Right ventricle myocardium inferior (tissue), 1 donor: ENCODE measurements at places on chromosomes 4 and X. TPM values are rescaled to one million over a fixed set of nuclear protein-coding genes. Genes with fewer than 3 reads are reported as not detected.

The C4orf36 gene
- 0.78 TPM for total RNA-seq

The SSX5 gene
- total RNA-seq: not detected

DNA sequence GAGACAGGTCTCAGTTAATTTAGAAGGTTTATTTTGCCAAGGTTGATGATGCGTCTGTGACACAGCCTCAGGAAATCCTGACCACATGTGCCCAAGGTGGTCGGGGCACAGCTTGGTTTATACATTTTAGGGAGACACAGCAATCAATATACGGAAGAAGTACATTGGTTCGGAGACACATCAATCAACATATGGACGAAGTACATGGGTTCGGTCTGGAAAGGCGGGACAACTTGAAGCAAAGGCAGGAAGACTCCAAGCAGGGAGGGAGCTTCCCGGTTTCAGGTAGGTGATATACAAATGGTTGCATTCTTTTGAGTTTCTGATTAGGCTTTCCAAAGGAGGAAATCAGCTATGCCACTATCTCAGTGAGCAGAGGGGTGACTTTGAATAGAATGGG lies 225.2 kb upstream of the ZFP42 start:
- no peak for DNase-seq

GRCh38 chr4:183599690-183600089 lies 59.3 kb downstream of the RWDD4 start:
- DNase-seq: no peak

The CLDN24 gene
- total RNA-seq: not detected

GRCh38 chrX:22803353-22803752 lies 196.4 kb upstream of the DDX53 start:
- no peak for DNase-seq

DNA sequence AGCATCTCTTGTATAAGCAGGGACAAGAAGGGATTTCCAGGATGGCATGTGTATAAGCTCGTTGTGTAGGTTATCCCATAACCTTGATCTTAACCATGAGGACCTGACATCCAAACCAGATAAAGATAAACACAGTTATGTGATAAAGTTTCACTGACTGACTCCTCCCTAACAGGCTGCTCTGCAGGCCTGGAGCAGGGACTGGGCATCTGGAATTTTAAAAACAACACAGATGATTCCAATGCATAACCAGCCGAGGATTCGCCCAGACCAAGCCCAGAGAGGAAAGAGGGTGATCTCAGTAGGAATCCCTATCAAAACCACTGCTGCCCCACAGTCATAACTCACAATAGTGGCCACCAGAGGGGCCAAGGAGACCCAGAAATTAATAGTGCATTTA lies 22.7 kb downstream of the KLF3 start:
- no peak for DNase-seq

DNA sequence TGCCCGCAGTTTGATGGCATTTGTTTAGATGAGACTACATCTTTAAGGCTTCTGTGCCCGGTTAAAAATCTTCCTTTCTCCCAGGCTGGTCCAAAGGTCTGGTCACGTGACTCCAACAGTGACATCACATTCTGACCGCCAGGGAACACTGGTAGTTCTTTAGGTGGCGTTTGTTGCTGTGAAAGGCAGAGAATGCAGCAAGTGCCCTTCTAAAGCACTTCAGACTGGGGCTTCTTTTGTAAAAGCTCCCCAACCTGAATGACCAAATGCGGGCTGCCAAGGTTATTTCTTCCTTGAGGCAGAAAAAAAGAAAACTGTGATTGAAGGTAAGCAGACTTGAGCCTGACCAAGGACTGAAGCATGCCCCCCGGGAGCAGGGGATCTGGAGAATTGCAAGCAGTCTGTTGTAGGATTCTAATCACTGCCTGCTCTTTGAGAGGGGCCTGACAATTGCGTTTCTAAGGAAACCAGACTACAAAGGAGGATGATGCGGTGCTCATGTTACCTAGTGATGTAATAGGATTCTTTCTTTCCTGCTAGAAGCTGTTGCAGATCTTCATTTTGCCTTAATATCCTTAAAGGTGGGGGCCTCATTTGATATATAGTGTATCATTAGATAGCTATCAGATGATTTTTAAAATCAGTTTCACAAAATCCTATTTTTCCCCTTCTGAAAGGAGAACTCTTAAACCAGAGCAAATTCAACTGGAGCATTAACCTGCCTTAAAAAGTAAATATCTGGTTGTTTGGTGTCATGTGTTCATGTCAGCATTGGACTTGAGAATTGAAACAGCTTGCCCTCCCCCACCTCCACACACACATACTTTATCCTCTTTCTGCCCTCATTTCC lies 133.1 kb downstream of the AKAP4 start:
- no peak for DNase-seq

DNA sequence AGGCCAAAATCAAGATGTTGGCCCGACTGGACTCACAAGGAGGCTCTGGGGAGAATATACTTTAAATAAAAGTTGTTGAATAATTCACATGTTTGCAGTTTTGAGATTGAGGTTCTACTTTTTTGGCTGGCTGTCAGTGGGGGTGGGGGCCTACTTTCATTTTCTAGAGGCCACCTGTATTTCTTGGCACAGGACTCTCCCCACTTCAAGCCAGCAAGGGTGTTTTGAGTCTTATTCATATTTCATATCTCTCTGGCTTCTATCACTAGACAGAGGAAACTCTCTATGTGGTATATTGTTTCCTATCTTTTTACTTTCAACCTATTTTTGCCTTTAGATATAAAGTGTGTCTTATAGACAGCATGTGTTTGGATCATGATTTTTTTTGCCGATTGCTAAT lies 266.4 kb downstream of the PRR32 start:
- DNase-seq: peak; percentile 2
